Activated CD4-positive, alpha-beta T cell treated with anti-CD3 and anti-CD28 coated beads, Interleukin-2, amount 10 ng/mL, durations not matched to agents 7 days and 5 days (primary cell): ENCODE measurements at places on chromosomes 12 and 14. TPM values are rescaled to one million over a fixed set of nuclear protein-coding genes. Genes with fewer than 3 reads are reported as not detected.

STON2 gene
- total RNA-seq: 0.72 TPM

GRCh38 chr14:38285962-38286361 is 30.1 kb upstream of the CLEC14A start:
- DNase-seq: no peak

DNA sequence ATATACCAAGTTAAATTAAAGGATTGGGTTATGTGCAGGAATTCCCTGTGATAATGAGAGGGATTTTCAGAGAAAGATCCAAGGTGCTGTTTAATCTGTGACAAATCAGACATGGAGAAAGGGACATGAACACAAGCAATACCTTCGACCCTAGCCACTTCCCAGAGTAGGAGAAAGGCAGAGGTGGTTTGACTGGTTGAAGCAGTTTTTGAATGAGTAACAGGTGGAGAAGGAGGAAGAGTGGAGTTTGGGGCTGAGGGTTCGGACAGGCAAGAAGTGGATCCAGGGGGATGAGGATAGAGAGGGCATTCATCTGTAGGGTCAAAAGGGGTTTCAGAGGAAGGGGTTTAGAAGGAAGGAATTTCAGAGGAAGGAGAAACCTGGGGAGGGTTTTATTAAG is 27.4 kb upstream of the A2M start:
- DNase-seq: no peak

DNA sequence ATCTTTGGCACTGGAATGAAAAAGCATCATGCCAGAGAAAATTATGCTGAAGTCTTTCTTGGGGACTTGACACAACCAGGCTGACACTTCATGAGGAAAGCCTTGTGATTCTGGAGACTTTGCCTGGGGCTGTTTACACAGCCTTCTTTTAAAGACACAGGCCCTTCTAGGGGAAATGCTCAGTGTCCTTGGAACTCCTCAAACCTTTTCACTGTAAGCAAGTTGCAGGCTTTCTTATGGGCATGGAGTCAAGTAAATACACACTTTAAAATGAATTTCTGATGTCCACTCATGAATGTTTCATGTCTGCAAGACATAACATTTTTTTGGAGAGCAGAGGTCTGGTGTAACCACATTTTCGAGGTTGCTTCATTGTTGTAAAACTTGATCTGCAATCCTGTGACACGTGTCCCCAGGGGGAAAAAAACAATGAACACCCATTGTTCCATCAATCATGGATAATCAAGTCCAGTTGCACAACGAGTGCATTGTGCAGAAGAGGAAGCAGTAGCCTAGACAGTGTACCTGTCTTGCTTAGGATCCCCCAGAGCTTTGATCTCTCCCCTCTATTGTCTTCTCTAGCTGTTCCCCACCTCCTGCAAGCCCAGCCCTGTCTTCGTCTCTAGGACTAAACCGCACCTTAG is 155.1 kb upstream of the PRICKLE1 start:
- DNase-seq: no peak

IGF1 gene
- total RNA-seq: 0.10 TPM

GRCh38 chr14:67240168-67240932 is 885 bp upstream of the PALS1 start:
- DNase-seq: peak; percentile 36

C12orf43 gene
- total RNA-seq: 17.6 TPM

DNA sequence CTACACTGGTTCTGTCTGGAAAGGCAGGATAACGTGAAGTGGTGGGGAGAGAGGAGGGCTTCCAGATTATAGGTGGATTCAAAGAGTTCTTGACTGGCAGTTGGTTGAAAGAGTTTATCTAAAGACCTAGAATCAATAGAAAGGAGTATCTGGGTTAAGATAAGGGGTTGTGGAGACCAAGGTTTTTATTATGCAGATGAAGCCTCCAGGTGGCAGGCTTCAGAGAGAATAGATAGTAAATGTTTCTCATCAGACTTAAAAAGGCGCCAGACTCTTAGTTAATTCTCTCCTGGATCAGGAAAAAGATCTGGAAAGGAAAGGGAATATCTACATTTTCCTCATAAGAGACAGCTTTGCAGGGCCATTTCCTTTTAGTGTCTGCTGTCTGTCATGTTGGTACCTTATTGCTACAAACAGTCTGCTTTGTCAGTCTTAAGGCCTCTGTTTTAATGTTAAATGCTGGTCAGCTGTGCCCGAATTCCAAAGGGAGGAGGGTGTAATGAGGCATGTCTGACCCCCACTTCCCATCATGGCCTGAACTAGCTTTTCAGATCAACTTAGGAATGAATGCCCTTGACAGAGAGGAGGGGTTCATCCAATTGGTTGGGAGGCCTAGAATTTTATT is 401.3 kb downstream of the FUT8 start:
- no peak for DNase-seq

MMP17 gene
- total RNA-seq: not detected

HHIPL1 gene
- not detected for total RNA-seq

DNA sequence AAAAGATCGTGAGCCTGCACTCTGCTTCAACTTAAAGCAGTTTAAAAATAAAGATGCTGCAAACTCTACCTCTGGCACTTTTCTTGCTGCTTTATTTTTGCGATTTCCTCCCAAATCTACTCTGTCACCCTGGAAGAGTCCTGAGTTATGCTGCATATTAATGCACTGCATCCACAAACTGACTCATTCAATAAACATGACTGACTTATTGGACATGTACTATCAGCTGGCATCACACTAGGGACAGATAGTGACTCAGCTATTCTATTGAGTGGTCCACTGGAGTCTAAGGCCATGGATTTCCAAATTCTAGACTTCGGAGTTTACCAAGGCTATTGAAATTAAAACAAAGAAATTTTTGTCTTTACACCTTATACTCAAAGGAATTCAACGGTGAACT is 90.7 kb upstream of the PTPRR start:
- DNase-seq: no peak

DNA sequence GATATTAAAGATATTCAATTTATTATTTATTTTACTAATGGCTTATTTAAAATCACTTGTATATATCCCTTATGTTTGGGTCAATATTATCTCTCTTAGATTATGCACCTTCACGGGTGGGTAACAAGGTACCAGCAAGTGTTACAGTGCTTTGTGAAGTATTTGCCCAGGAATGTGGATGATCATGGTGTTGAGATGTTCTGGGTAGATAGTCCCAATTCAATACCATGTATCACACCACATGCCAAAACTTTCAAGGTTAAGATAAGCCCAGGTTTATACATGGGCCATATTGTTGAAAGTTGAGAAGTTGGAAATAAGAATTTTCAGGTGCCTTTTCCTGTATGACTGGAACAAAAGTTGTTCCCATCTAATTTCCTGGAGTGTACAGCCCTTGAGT is 131.3 kb upstream of the RASSF8 start:
- no peak for DNase-seq

DNA sequence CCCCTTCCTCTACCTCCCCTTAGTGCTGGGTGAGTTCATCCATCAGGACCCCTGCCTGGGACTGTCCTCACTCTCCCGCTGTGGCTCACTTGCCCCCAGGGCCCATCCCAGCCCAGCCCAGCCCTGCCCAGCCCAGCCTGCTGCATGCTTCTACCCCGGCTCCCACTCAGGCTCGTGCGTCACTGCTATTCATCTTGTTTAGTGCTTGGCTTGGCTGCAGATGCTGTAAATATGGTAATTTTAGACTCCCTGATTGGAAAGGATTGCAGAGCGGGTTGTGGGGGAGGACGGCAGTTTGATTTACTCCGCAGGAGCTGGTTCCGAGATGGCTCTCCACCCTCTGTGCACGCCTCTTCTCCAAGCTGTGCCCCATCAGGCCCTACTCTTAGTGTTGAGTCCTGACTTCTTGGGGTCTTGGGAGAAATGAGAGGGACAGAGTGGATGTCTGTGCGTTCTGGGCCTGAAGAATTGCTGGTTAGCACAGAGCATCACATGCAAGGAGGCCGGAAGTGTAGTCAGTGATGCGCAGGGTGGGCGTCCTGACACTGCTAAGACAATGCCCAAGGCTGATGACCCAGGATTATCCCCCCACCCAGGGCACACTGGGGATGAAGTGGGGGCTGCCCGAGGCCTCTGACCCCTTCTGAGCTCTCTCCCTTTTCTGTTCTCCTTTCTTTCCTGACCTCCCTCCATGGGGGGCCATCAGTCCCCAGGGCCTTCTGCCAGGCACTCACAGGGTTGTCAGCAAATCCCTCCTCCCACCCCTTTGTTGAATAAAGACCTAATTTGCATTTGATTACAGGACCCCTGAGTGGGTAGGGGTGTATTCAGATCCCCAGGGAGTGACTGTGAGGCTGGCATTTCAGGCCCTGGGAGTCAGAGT is 244.4 kb downstream of the ZFP36L1 start:
- DNase-seq: no peak

ACVRL1 gene
- not detected for total RNA-seq

DNA sequence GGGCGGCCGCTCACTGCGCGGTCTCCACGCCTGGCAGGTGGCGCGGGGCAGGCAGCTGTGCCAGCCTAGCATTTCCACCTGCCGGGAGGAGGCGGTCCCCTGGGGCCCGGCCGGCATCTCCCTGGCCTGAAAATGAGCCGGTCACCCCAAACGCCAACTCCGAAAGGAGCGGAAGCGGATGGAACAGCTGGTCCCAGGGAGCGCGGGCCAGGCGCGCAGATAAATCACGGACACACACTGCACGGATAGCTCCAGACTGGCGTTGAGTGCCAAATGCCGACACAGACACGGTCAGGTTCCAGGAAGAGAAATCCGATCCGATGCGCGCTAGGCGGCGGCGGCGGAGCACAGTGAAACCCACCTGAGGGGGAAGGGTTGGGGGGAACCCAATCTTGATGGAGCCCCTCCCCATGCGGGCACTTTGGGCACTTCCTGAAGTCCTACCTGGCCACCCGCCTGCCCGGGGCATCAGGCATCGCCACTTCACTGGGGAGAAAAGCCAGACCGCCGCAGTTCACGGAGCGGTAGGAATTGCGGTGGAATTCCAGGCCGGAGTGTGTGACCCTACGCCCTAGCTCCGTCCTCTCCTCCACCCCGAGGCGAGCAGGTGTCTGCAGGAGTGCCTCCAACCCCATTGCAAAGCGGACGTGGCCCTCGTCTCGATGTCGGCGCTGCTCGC is 624 bp upstream of the PLEKHD1 start:
- no peak for DNase-seq

RAB15 gene
- total RNA-seq: 5.7 TPM

GRCh38 chr12:47032644-47033043 is 46.8 kb upstream of the PCED1B start:
- peak; percentile 42 for DNase-seq

- peak; percentile 60 for DNase-seq
Observed at GRCh38 chr12:105226219-105226618, 9.8 kb downstream of the APPL2 start.

TMBIM4 gene
- 83.5 TPM for total RNA-seq

- no peak for DNase-seq
Observed at GRCh38 chr14:25381498-25381897, 331.6 kb upstream of the STXBP6 start.

GRCh38 chr14:66038212-66038611 is 448.0 kb upstream of the CCDC196 start:
- DNase-seq: no peak

RDH5 gene
- 25.8 TPM for total RNA-seq
